Stimulated activated CD8-positive, alpha-beta memory T cell treated with anti-CD3 and anti-CD28 coated beads, Interleukin-12 subunit alpha, Interleukin-12 subunit beta, amount 100 ng/mL, for 1 hour (primary cell): ENCODE measurements at places on chromosomes 5 and 9.

- DNase-seq: no peak
Observed at GRCh38 chr5:132184588-132184987, 43.1 kb downstream of the P4HA2 start.

DNA sequence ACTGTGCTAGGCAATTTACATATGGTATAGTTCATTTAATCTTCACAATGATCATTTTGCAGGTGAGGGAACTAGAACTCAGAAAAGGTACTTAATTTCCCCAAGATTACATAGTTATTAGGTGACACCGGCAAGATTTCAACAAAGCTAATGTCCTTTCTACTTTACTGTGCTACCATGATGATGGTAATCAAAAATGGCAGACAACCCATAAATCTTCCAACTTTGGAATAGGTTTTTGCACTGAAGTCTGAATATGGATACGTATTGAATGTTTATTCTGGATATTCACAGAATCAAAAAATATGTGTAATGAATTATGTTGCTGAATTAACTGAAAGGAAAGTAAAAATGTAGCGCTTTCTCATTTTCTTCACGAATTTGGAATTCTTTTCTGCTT lies 13.8 kb downstream of the PDCD1LG2 start:
- DNase-seq: no peak

DNA sequence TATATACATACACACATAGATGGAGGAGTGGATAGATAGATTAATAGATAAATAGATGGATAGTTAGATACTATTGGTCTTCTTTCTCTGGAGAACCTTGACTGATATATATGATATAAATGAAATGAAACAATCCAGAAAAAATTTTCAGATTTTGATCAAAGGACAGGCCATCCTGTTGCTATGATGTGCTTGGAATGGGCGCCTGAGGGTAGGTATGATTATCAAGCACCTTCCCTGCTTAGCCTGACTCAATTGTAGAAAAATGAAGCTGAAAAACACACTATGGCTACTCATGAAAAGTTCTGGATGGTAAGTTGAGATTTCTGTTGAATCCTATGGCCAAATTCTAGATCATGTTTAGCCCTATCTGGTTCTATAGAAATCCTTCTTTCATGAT lies 266.5 kb upstream of the KLF4 start:
- DNase-seq: no peak

DNA sequence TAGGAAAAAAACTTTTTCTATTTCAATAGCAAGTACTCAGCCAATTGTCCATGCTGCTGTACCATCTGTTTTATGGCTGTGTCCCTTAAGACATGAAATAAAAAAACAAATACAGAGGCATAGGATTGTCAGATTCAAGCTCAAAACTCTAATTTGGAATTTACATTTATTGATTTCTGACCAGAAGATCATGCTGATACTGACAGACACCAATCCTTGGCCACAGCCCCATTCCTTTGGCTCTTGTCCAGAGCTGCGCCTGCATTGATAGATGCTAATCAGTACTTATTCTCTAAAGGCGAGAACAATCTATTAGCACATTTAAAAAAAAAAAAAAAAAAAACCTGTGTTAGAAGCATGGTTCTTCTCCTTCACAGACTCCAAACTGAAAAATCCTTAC lies 384.6 kb downstream of the TMEM232 start:
- DNase-seq: no peak

DNA sequence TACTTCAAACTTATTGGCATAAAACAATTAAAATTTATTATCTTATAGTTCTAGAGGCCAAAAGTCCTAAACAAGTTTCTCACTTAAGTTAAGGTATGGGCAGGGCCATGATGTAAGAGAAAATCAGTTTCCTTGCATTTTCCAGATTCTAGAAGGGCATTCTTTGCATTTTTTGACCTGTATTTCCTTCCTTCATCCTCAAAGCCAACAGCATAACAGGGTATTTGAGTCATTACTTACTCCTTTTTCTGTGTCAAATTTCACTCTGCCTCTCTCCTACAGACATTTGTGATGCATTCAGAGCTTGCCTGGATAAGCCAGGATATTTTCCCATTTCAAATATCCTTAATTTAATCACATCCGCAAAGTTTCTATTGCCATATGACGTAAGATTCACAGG lies 1499.0 kb downstream of the EFNA5 start:
- DNase-seq: no peak

GRCh38 chr5:142024771-142025304 lies 12.0 kb upstream of the GNPDA1 start:
- peak; percentile 75 for DNase-seq

DNA sequence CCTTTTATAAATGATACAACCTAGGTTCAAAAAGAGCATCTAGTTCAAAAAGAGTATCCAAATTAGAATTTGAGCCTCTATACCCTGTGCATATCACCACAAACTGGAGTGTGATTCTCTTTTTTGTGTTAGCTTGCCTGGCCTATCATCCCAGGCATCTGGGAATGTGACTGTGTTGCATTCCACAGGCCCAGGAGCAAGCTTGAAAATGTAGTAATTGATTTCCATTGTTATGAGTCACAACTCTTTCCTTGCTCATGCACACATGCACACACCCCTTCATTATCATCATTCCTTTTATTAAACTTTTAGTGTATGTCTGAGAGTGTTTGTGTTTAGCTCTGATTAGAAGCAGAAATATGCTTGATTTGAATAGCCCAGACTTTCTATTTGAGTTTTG lies 75.2 kb downstream of the FCHO2 start:
- no peak for DNase-seq

DNA sequence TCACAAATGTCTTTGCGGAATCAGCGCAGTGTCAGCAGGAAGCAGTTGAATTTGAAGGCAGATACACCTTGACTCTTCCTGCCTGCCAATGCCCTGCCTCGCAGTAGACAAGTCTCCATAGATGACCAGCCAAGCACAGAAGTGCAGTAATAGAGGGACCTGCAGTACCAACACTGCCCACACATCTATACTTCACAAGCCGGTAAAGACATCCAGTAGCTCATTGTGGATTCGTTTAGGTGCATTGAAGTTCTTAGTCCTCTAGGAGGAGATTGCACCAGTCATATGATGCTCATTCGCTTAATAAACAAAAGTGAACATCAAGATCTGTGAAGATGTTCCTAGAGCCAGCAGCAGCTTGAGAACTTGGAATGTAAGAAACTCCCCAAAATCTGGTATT lies 7.1 kb upstream of the IFNA2 start:
- DNase-seq: no peak

DNA sequence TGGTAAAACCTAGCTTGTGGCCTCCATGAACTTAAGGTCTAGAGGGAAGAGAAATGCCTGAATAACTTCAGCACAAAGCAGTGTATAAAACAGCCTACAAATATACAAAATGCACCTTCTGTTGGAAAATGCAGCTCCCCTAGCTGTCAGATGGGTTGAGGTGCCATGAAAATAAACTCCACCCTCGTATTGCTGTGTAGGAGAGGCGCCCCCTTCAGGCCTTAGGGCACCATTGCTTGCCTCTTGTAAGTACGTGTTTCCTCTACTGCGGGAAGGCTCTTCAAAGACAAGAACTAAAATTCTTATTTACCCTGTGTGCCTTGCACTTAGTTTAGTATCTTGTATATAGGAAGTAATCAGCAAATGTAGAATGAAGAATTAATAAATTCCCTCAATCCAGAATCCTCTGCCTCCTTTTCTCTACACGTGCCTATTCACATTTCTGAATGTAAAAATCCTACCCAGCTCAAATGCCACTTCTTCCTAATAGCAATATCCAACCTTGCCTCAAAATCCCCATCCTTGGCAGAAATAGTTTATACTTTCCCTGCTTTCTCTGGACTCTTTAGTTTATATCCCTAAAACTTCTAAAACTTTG lies 393.7 kb upstream of the PDE4D start:
- no peak for DNase-seq

GRCh38 chr5:133925866-133926488 lies 42.4 kb downstream of the C5orf15 start:
- no peak for DNase-seq

DNA sequence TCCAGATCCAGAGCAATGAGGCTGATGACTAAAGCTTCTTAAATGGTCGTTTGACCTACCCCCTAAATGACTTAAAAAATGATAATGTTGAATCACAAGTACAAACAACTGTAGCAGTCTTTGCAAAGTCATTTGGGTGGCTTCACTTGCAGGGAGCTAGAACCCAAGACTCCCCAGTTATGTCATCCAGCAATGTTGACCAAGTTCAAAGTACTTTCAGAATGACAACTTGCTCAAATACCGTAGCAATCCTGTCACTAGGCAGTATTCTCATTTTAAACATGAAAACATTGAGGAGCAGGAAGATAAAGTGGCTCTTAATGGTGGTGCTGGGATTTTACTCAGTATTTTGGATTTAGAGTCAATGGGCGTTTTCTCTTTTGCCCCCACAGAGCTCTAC lies 1217.0 kb upstream of the DMAC1 start:
- DNase-seq: no peak

DNA sequence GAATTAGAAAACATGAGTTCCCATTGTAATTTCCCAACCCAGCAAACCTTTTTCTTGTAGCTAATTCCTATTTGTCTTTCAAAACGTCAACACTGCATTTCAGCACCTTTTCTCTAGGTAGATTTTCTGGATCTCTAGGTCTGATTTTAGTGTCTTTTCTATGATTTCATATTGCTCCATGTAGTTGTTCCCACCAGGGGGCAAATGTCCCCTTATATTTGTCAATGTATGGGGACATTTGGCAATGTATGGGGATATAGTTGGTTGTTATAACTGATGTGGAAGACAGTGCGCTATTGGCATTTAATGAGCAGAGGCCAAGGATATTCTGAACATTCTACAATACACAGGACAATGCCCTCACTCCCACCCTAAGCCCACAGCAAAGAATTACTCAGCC lies 273.9 kb upstream of the ADRA1B start:
- DNase-seq: no peak

- no peak for DNase-seq
Observed at GRCh38 chr5:61405511-61406295, 73.6 kb downstream of the ZSWIM6 start.

- DNase-seq: no peak
Observed at GRCh38 chr5:378301-378891, 56.9 kb downstream of the AHRR start.

GRCh38 chr5:138083702-138084101 lies at the start of gene WNT8A:
TSS of gene WNT8A (plus strand) at chr5:138084033. CDS start at chr5:138084128, 95 bp downstream.
- DNase-seq: no peak

- no peak for DNase-seq
Observed at GRCh38 chr5:151772846-151773561, 1.2 kb downstream of the G3BP1 start.

DNA sequence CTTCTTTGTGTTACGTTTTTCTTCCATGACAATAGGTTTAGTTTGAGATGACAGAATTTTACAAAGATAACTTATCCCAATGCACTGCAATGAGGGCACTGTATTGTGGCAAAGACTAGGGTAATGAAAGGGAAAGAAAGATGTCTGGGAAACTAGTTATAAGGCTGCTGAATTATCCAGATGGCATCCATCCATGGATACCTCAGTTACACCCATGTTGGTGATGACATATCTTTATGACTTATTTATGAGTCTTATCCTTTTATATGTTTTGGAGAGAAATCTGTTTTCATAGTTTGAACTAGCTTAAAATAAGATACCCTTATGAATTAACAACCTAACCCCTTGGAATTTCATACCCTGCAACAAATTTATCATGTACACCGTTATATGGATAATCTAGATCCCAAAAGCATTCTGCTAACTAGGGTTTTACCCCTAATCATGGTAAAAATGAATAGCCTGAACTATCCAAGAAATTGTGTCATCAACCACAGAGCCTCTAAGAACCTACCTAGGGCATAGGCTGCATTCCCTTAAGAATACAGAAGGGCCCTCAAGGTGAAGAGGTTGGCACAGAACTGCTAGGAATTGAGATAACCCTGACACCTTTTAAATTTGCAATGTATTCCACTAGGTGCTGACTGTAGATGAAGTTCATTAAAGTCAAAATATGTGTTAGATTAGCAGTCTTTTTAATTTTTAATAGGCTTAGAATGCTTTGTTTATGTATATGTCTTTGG lies 49.5 kb upstream of the RORB start:
- no peak for DNase-seq

GRCh38 chr9:128339761-128340690 lies at the start of gene SLC27A4:
TSS of gene SLC27A4 (plus strand) at chr9:128340527. CDS start at chr9:128343133, 2,606 bp downstream.
- peak; percentile 56 for DNase-seq

- DNase-seq: no peak
Observed at GRCh38 chr9:69433968-69434367, 109.0 kb downstream of the ENTREP1 start.

GRCh38 chr5:67100301-67100700 lies 96.3 kb downstream of the CD180 start:
- DNase-seq: no peak

DNA sequence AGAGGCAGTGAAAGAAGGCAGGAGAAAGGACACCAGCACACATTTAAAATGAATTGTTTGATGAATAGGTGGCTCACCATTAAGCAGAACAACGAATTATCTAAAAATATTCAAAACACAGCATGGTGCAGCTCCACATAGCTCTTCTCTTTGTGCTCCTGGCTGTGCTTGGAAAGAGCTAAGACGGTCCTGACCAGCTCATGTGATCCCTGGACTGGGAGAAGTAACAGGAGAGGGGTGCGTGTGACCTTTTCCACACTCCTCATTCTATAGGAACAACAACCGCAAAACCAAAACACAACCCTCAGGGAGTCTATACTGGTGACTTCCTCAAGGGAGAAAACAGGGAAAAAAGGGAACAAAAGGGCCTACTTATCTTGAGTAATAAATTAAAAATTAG lies 140.5 kb downstream of the DIRAS2 start:
- no peak for DNase-seq

- DNase-seq: no peak
Observed at GRCh38 chr9:82132024-82132423, 143.5 kb downstream of the SPATA31D1 start.

GRCh38 chr9:124357721-124358361 lies 57.4 kb downstream of the PSMB7 start:
- no peak for DNase-seq

GRCh38 chr5:133364936-133365707 lies 247.2 kb downstream of the FSTL4 start:
- no peak for DNase-seq

GRCh38 chr9:17742067-17742466 lies 163.2 kb downstream of the SH3GL2 start:
- DNase-seq: no peak

DNA sequence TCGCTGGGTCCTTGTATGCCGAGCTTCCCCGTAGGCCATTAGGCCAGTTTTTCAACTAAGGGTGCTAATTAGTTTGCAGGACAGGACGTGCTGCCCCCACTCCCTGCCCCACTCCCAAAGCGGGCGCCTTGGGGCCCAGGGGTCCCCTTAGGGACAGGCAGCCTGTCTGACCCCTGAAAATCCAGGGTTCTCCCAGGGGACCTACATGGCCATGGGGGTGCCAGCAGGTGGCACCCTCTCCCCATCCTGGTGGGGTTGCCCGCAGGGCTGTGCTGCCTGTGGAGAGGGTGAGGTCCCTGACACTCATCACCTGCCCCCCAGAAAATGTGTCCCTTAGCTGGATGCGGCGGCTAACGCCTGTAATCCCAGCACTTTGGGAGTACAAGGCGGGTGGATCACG lies 8.5 kb upstream of the CCDC187 start:
- no peak for DNase-seq
